ENCODE measurements at places on chromosomes 2 and 18.

- DNase-seq = peak; percentile 7
Observed at GRCh38 chr2:212929116-212929515, 222.3 kb downstream of the IKZF2 start.

GRCh38 chr2:231276987-231277386 is 78.6 kb downstream of the ARMC9 start:
- DNase-seq = no peak

DNA sequence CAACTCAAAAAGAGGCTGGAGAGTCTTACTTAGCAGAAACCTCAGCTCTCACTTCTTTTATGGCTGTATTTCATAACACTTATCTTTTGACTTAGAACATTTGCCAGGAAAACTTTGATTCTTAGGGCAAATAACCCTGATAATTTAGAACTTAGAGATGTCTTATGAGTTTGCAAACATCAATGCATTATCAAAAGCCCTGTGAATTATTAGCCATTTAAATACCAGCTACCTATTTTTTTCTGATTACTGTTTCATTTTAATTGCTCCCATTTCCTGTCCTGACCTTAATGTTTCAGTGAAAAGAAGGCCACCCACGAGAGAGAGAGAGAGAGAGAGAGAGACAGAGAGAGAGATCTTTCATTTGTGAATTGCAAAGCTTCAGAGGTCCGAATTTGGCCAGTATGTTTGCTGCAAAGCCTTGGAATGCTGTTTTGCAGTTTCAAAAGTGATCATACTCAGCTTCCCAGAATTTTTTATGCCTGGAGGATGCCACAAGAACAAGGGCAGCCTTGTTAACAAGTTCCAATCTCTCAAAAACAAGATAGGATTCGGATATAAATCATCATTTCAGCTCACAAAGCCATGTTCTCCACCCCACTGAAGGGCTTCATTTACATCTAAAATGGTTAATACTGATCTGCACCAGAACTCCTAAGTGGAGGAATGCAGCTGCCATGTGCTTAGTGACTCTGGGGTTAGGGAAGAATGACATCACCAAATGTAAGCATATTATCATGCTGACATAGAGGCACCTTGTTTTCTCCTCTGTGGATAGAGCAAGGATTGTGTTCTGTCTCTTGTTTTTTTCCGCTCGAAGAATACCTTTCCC is 478.2 kb downstream of the ARHGAP15 start:
- DNase-seq = no peak

DNA sequence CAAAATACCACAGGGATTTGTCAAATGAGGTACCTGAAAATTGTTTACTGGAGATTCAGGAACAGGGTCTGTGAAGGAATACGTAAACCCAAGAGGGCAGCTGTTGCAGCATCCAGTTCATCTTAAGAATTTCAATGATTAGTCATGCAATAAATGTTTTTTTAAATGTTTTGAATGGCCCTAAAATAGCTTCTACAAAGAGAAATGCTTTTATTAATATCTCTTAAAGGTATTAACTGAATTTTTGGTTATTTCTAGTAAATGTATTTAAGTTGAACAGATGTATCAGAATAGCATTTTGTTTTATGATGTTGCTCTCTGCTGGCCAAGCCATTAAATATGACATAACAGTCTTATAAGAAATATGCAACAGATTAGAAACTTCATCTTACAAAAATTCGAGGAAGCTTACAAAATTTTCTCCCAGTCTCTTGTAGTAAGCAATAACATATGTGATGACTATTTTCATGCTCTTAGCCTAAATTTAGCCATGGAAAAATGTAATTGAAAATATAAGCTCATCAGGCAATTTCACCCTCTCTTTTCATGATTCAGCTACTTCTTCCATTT is 863.9 kb downstream of the SUCLG1 start:
- DNase-seq = no peak
